A549 treated with GW870086 at 1 μM for 4 hours (cell line): ENCODE measurements at places on chromosomes 5 and 9. TPM values are rescaled to one million over a fixed set of nuclear protein-coding genes. Genes with fewer than 3 reads are reported as not detected.

PDCD1LG2 gene
- total RNA-seq: 0.13 to 0.25 TPM (median 0.15 TPM) in 5 replicates

CCDC180 gene
- 0.54 to 0.94 TPM (median 0.72 TPM) in 5 replicates for total RNA-seq

CAVIN4 gene
- 0.35 to 0.65 TPM (median 0.45 TPM) in 5 replicates for total RNA-seq

PRDM9 gene
- total RNA-seq: not detected in 5 replicates

MOB3B gene
- total RNA-seq: 7.2 to 11.0 TPM (median 9.6 TPM) in 5 replicates

PHYHD1 gene
- total RNA-seq: 0.48 TPM in 1 of 5 replicates, not detected in the others

IL3 gene
- not detected in 5 replicates for total RNA-seq

LCN6 gene
- total RNA-seq: not detected in 5 replicates

FBXO4 gene
- total RNA-seq: 5.8 to 9.0 TPM (median 7.5 TPM) in 5 replicates

TMEM252 gene
- not detected in 5 replicates for total RNA-seq

TAF1L gene
- total RNA-seq: 0.02 TPM in 1 of 5 replicates, not detected in the others
